ENCODE measurements at places on chromosomes 12 and 14.

- DNase-seq, result no peak
Observed at GRCh38 chr14:66069830-66070541, 416.2 kb upstream of the CCDC196 start.

DNA sequence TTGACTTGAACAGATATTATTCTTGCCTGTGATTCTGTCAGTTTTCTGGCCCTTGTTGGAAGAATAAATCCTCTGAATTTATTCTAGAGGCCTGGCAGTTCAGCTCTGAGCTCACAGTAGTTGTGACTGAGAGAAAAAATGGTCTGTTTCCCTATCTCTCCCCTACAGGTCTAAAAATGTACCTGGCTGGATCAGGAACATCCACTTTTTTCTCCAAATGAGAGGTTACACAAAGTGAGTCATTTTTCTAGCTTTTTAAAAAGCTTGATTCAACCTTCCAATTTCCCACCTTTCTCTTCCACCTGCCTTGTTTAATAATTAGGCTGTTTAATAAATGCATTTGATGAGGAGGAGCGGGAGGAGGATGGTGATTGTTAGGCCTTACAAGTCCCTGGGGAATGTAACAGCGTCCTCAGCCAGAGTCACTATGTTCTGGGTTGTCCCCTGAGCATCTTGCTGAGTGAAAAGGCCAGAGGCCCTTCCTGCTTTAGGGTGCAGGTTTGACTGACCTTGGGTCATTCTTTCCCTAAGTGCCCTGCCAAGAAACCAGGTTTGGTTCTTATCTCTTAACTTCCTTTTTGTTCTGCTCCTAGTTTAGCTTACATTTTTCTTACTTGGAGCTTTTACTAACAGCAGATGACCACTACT, 91.7 kb upstream of the FUT8 start:
- no peak for DNase-seq

GRCh38 chr14:61179061-61179690, 102.0 kb downstream of the TMEM30B start:
- DNase-seq, result no peak

DNA sequence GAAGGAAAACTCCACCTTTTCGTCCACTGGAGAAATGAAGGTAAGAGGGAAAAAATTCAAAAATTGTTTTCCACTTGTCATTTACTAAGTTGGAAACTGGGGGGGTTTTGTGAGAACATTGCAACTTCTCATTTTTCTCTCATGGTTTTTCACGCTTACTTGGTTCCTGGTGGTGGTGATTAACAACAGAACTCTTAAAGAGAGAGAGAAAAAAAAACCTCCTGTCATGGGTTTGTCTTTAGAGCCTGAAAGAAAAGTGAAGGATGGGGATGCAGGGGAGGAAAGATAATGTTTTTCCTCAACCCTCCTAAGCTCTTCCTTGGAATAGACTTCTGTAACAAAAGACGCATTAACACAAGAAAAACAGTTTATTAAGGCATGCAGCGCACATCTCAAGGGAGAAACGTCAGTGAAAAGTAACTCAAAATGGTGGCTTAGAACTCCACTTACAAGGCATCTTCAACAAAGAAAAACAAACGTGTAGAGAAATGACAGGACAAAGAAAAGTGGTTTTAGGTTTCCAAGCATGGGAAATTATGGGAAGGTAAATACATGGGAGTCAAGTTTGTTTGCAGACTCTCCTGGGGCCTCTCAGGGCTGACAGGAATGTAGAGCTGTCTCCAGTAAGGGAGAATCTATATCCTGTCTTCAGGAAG, 81.9 kb upstream of the ATF7IP start:
- no peak for DNase-seq

DNA sequence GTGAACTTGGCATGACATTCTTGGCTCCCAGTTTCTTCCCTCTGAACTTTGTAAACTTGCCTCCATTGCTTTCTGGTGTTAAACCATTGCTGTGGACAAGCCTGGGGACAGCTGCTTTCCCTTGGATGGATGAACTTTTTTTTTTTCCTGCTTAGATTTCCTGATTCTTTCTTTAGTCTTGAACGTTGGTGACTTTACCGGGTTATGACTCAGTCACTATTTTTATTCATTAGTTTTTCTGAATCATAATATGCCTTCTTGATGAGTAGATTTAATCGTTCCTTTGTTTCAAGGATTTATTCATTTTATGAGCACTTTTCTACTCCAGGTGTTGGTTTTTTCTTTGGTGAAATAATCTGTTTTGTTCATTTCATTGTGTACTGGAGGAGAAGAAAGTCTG, 155.0 kb upstream of the RTL1 start:
- no peak for DNase-seq

GRCh38 chr12:94379479-94380113, 80.1 kb downstream of the CEP83 start:
- no peak for DNase-seq

- DNase-seq, result peak; percentile 59
Observed at GRCh38 chr12:98418357-98419075, 96.9 kb upstream of the TMPO start.

DNA sequence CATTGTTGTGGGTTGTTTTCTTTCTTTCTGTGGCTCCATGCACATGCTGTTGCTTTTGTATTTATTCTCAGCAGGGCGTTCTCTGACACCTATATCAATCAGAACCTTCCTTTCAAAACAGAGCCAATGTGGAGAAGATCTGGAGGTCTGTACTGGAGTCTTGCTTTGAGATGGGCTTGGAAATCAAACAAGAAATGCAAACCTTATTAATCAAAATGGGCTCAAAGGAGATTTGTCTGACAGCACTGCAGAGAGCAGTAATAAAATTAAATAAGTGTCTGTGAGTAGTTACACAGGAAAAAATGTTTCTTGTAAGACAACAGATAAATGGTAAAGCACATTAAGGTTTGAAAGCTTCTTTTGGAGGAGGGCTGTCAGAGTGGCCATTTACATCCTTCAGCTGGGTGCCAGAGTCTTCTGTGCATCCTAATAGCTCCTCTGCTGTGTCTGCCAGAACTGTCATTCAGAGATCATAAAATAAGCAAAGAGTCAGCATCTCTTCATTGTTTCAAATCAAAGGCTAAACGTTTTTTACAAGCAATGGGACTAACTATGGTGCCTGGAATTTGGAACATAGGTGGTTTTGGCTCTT, 414.3 kb downstream of the NAV3 start:
- no peak for DNase-seq

DNA sequence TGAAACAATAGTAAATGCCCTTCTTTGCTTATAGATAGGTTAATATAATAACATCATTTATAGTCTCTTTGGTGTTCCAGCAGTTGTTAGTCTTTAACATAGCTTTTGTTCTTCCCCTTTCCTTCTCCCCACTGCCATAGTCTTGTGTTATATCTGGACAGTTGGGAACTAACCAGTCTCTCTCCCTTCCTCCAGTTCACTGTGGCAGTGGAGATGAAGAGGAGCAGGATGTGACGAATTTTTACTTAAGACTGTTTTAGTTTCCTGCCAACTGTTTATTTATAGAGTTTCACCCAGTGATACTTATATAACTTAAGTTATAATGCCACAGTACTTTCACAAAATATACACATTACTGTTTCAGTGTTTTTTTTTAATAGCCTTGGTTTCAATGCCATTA, 277.4 kb downstream of the PDZRN4 start:
- DNase-seq, result no peak

DNA sequence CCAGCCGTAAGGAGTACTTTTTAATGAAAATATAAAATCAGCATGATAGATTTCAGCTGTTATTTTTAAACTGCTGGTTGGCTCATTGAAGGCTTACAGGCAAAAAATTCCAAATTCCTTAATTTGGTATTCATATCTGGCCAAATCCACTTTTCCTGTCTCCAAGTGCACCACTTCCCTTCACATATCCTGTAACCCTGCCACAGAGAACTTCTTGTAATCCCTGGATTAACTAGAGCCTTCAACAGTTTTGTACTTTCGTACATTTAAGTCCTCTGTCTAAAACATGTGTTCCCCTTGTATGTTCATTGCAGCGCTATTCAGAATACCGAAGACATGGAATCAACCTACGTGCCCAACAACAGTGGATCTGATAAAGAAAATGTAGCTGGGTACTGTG, 9.6 kb downstream of the PUS7L start:
- DNase-seq, result no peak

- DNase-seq, result no peak
Observed at GRCh38 chr14:55277972-55278740, 6.9 kb downstream of the FBXO34 start.

DNA sequence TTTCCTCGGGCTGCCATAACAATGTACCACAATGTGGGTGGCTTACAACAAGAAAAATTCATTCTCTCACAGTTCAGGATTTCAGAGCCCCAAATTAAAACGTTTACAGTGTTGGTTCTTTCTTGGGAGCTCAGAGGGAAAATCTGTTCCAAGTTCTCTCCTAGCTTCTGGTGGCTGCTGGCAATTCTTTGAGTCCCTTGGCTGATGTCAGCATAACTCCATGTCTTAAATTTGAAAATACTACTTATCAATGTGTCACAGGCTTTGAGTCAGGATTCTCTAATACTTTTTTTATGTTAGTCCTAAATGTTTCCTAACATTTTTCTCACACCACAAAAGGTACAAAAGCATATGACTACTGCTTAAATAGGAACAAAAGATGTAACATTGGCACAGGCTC, 198.4 kb upstream of the ATXN7L3B start:
- no peak for DNase-seq

- DNase-seq, result no peak
Observed at GRCh38 chr14:60753264-60754119, 18.9 kb downstream of the MNAT1 start.

- no peak for DNase-seq
Observed at GRCh38 chr12:89239534-89239933, 112.8 kb downstream of the DUSP6 start.

GRCh38 chr12:68290126-68290525, 36.7 kb upstream of the IL22 start:
- DNase-seq, result no peak

DNA sequence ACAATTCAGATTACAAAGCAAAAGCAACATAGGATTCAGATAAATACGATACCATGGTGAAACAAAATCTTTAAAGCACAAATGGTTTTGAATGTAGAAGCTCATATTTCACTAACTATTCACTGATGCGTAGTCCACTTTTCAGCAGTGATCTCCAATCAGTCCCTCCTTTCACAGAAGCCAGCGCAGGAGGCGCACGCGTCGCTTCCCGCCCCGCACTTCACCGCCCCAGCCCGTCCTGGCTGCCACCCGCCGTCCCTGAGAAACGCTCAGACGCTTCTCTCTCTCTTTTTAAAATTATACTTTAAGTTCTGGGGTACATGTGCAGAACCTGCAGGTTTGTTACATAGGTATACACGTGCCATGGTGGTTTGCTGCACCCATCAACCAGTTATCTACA, 19.8 kb upstream of the CHFR start:
- DNase-seq, result no peak

DNA sequence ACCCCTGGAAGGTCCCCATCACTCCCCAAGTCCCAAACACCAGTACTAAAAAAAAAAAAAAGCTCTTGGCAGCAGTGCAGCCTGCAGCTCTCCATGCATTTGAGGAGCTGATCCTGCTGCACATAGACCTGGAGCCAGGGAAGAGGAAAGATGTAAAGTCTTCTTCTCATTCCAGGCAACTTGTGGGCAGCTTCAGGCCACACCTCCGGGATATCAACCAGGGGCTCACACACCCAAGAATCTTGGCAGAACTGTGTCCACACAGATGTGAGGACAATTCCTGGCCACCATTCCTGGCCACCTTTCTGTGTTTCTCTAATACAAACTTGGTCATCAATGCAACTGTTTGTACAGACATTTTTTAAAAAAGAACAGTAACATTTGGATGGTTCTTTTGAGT, 72.7 kb downstream of the TMEM132C start:
- no peak for DNase-seq

GRCh38 chr12:88339254-88339949, 197.3 kb downstream of the TMTC3 start:
- no peak for DNase-seq

- DNase-seq, result no peak
Observed at GRCh38 chr12:15049461-15050153, 76.8 kb downstream of the PDE6H start.

- no peak for DNase-seq
Observed at GRCh38 chr12:44457465-44457864, 418.6 kb downstream of the NELL2 start.

DNA sequence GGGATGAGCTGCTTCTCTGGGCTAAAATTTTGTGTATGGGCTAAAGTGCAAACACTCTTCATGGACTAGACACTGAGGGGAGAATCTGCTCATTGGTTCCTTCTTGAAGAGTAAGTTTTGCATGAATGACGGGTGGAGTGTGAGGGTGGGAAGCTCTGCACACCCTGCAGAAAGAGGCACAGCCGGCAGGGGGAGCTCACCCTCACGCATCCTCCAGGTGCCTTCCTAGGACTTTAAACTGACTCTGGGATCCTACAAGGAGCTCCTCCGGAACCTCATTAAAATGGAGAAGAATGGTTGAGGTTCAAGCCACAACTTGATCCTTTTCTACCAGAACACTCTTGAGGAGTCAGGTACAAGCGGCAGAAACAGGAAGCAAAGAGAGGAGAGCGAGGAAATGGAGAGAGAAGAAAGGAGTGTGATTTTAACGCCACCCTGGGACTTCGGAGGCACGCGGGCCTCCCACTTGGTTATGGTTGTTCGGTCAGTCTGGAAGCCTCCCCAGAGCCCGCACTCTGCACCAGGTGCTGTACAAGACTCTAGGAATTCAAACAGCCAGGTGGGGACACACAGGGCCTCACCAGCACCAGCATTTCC, 87.5 kb downstream of the SETD3 start:
- DNase-seq, result no peak

GRCh38 chr14:76576047-76576741, 185.1 kb upstream of the VASH1 start:
- no peak for DNase-seq

GRCh38 chr12:123043536-123044001, 63.1 kb downstream of the ARL6IP4 start:
- no peak for DNase-seq

GRCh38 chr12:93776581-93777018, 99.4 kb downstream of the CRADD start:
- no peak for DNase-seq

- no peak for DNase-seq
Observed at GRCh38 chr14:61832783-61833182, 70.6 kb downstream of the SNAPC1 start.

DNA sequence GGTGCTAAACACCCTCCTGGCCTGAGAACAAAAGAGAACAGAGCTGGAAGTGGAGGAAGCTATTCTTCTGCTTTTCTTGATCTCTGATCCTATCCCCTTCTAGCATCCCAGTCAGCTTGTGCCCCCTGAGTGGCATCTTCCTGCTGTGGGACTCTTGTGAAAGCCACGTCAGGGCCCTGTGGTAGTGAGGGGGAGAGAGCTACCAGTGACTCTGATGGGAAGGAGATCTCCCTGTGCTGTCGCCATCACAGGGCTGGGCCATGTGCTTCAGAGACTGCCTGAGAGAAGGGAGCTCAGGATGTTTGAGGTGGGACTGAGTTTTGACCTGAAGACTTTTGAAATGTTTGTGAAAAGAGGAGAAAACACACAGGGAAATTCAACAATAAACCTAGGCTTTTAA, 107.6 kb upstream of the FUT8 start:
- DNase-seq, result no peak

GRCh38 chr12:120639771-120640721, at the start of gene CABP1:
CABP1 (plus strand) TSS chr12:120640626; CDS start chr12:120640686, 60 bp downstream.
- DNase-seq, result no peak

- DNase-seq, result peak; percentile 14
Observed at GRCh38 chr14:94569381-94570001, 8.2 kb downstream of the SERPINA4 start.

Measured in omental fat pad (tissue), 4 donors.